ENCODE measurements at places on chromosomes 16 and 17.

- no peak for DNase-seq
Observed at GRCh38 chr17:19654342-19654886, 5.9 kb downstream of the ALDH3A2 start.

DNA sequence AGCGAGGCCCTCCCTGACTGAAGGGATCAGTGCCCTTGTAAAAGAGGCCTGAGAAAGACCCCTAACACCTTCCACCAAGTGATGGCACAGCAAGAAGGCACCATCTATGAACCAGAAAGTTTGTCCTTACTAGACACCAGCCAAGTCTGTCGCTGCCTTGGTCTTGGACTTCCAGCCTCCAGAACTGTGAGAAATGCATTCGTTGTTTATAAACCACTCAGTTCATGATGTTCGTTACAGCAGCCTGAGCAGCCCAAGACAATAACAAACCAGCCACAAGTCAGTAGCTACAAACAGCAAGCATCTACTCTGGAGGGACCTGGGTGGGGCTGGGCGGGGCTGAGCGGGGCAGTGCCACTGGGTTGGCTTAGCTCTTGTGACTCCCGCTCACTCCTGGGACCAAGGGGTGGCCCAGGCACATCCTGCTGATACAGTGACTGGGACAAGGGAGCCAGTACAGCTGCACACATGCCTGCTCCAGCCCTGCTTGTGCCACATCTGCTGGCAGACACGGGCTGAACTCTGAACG, 234.9 kb downstream of the IRF8 start:
- no peak for DNase-seq

GRCh38 chr16:61289141-61289540, 747.1 kb downstream of the CDH8 start:
- no peak for DNase-seq

DNA sequence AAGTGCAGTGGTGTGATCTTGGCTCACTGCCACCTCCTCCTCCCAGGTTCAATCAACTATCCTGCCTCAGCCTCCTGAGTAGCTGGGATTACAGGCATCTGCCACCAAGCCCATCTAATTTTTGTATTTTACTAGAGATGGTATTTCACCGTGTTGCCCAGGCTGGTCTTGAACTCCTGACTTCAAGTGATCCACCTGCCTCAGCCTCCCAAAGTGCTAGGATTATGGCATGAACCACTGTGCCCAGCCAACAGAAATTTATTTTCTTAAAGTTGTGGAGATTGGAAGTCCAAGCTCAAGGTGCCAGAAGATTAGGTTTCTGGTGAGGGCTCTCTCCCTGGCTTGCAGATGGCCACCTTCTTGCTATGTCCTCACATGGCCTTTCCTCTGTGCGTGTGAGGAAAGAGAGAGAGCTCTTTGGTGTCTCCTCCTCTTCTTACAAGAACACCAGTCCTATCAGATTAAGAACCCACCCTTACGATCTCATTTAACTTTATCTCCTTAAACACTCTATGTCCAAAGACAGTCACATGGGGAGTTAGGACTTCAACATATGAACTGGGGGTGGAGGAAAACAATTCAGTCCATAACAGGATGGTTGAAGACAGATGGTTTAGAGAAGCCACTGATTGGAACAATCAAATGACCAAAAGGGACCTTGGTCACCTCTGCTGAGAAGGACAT, 31.8 kb downstream of the C16orf82 start:
- DNase-seq = no peak

DNA sequence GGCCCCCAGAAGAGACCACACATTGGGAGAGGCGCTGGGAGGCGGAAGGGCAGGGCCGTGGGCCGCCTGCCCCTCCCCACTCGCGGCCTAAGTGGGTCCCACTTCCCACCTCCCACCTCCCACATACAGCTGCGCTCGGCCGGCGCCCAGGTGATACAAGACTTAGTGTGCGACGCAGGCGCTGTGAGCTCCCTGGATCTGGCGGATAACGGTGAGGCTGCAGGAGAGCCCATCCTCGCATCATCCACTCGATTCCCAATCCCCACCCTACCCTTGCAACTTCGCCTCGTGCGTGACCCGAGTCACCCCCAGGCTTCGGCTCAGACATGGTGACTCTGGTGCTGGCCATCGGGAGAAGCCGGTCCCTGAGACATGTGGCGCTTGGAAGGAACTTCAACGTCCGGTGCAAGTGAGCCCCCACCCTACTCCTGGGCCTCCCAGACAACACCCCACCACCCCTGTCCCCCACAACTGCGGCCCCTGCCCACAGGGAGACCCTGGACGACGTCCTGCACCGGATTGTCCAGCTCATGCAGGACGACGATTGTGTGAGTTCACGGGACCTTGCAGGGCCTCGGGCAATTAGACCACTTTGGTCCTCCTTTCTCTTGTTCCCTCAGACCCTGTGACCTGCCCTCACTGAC, 3.9 kb downstream of the CARMIL2 start:
- DNase-seq = no peak

GRCh38 chr17:44932787-44933097, 14.8 kb downstream of the KIF18B start:
- no peak for DNase-seq

Data from anterior cingulate cortex (tissue), 58 donors.